NCI-H345 (cell line): ENCODE measurements at places on chromosomes 7 and 10.

DNA sequence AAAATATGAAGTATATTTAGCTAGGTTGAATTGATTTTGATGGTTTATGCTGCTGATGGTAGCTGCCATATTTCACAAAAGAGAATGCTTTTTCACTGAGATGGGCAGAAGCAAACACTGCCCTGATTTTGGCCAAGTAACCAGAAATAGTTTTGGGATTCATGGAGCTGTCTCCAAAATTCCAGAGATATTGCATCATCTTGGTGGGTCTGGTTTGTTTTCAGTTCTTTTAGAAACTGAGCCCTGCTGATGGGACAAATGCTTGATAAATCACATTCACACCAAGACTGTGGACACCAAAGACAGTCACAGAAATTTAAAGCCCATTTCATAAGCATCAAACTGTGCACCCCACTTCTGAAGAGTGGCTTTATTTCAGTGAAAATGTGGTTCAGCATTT is 140.5 kb downstream of the BICC1 start:
- DNase-seq = no peak

GRCh38 chr10:77692782-77693181 is 55.2 kb upstream of the KCNMA1 start:
- peak; percentile 67 for DNase-seq

DNA sequence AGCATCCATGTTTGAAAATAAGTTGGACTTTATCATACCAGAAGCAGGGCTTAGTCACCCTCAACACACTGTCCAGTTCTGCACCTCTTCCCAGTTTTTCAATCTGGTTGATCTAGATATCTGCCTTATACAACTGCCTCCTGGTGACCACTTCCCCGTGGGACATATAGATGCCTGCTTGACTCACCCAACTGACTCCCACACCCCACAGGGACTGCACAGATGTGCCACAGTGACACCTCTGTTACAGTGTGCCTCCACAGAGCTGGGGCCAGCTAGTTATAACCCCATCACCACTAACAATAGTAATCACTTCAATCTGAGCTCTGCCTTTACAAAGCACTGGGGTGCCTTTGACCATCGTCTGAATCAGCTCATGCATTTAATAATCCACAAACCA is 82.6 kb upstream of the AOAH start:
- DNase-seq = no peak

DNA sequence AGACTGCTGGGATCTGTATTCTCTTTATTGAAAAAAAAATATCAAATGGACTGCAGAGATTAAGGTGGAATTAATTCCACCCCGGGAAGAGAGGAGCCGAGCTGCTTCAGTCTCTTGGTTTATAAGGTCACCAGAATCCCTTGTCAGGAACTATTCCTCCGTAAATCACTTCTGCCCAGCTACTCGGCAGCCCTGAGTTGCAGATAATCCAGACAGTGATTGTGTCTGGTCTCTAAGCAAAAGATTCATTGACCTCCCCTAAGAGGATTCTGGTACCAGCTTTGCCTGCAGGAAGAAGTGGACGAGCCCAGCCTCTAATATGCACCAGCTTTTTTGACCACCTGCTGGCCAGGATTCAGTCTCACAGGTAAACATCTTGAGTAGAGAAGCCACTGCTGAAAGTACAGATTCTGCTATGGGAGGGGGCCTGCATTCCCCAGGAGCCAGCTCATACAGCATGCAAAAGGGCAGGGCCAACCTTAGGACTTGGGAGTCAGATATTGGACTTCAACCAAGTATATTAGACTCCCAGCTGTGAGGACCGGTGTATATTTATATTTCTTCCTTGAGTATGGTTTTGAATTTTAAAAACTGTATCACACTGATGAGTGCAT is 27.1 kb upstream of the PLXNA4 start:
- DNase-seq = no peak

- DNase-seq = no peak
Measured at GRCh38 chr10:88253622-88254021, 329.5 kb downstream of the RNLS start.

- no peak for DNase-seq
Measured at GRCh38 chr7:4803397-4804241, 28.2 kb downstream of the AP5Z1 start.

DNA sequence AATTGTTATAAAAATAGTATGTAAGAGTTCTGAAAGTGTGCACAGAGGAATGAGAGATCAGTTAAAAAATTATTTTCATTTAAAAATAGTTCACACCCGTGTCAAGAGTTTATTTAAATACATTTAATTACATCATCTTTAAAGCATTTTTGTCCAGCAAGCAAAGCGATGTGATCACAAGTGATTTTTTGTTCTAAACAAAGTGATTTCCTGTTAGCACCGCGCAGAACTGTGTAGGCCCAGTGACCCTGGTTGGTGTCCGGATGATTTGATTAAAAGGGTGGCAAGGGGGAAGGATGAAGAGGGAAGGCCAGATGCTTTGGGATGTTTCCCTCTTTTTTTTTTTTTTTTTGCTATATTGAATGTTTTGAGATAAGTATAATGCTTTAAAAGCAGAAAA is 227.8 kb upstream of the PITRM1 start:
- DNase-seq = no peak

DNA sequence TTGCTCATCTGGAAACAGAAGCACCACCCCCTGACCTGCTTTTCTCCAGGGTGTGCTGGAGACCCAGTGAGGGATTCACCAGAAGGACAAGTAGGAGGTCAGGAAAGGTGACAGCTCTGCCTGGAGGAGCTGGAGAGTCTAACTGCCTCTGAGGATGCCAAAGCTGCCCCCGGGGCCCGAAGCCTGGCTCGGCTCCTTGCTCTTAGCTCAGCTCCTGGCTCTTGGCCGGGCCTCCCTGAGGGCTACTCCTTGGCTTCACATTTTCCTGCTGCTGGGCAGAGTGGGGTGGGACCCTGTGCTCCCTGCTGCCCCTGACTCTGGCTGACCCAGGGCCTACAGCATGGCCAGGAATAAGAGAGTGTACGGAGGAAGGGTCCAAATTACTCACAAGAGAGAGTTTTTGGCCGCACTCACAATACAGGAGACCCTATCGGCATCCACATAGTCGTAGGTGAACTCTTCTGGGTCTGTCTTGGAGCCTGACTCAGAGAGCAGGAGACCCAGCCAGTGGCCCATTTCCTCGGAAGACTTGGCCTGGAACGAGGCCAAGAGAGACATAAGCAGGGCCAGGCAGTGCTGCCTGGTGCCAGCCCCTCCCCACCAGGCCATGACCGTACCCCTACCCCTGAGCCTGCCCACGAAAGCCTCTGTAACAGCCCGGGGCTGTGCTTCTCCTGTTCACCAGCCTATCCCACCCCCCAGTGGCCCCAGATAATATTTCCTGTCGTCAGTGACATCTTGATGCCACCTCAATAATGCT is 63.1 kb downstream of the VWA2 start:
- no peak for DNase-seq

DNA sequence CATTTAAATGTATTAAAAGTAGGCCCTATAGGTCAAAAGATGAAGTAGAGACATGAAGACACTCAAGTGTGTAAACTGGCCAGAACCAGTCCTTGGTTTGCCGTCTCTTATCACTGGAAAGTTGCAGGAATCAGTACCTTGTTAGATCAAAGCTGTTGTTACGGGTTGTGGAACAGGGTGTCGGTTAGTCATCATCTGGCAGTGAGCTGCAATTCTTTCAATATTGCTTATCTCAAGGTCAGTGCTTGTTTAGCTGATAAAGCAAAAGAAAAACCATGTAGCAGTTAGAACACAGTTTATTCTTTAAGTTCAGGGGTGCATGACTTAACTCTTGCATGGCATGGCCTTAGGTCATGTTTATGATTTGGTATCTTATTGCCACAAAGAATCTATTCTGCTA is 10.0 kb upstream of the SLC13A1 start:
- DNase-seq = no peak

GRCh38 chr10:26474026-26474425 is 35.9 kb downstream of the APBB1IP start:
- DNase-seq = no peak

DNA sequence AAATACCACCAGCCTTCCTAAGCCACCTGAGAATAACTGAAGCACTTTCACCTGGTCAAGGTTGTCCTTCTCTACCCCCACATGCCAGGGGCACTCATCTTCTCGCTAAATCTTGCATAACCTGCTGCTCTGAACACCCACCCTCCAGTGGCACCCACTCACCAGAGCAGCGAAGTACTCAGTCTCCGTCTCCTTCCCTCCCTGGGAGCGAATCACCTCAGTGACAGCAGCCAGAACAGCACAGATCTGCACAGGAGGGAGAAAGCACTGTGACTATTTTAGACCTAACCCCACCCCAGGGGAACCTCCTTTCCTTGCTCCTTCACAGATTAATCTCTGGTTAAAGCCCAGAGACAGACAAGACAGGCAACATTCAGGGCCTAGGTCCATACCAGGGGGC is 5.1 kb downstream of the RRP12 start:
- no peak for DNase-seq

- no peak for DNase-seq
Measured at GRCh38 chr7:134699021-134699818, 52.6 kb downstream of the BPGM start.

GRCh38 chr7:28409716-28410627 is 2.3 kb upstream of the CREB5 start:
- DNase-seq = peak; percentile 13

- no peak for DNase-seq
Measured at GRCh38 chr7:127654404-127655394, 2.7 kb downstream of the SND1 start.

DNA sequence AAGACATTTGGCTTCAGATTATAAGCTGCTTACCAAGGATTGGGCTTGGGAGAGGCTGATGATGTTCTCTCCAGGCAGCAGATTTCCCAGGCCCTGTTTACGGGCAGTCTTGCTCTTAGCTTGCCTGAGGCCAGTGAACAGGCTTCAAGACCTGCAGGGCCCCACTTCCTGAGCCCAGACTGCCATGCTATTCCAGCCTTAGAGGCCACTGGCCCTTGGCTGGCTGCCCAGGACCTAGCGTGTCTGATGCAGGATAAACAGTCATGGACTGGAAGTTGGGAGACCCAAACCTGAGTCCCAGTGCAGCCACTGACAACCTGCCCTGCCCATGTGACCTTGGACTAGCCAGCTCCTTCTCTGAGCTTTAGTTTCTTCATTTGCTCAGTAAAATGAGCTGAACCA is 2.9 kb downstream of the PRXL2A start:
- no peak for DNase-seq

DNA sequence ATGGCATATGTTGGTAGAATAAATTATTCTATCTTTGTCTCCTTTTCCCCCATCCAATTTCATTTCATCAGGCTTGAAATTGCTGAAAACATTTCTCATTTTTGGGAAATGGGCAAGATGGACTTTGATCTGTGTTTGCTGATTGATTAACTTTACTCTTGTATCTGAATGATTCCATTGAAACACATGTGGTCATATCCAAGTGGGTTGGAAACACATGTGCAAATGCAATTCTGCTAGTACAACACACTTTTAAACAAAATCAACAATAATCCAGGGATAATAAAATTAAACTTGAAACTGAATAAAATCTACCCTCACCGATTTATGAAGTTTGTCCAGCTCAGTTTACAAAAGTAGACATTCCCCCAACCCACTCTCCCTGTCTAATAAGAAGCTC is 96.9 kb downstream of the EPDR1 start:
- DNase-seq = no peak

GRCh38 chr7:55365205-55365674 is at the start of gene LANCL2:
LANCL2 (plus strand) TSS chr7:55365337; CDS start chr7:55366026, 689 bp downstream.
- DNase-seq = peak; percentile 73
